Fibroblast of villous mesenchyme (primary cell): ENCODE measurements at places on chromosomes 4 and X. TPM values are rescaled to one million over a fixed set of nuclear protein-coding genes. Genes with fewer than 3 reads are reported as not detected.

The MTM1 gene
- 8.4 and 13.4 TPM in 2 replicates for total RNA-seq

The UGT2B10 gene
- total RNA-seq = not detected in 2 replicates

The RNF150 gene
- 12.2 and 16.4 TPM in 2 replicates for total RNA-seq

The RWDD4 gene
- 19.3 and 30.2 TPM in 2 replicates for total RNA-seq

The F8 gene
- total RNA-seq = 2.2 and 2.3 TPM in 2 replicates

The CHRNA9 gene
- under 0.01 TPM in 1 of 2 replicates, not detected in the other for total RNA-seq

The TMEM144 gene
- 4.2 and 7.3 TPM in 2 replicates for total RNA-seq

The NAP1L2 gene
- under 0.01 TPM in 2 replicates for total RNA-seq

The MAP7D2 gene
- total RNA-seq = under 0.01 TPM in 1 of 2 replicates, not detected in the other

The NDNF gene
- total RNA-seq = 0.32 and 0.86 TPM in 2 replicates

The GPRASP2 gene
- 13.5 and 15.5 TPM in 2 replicates for total RNA-seq

The LRBA gene
- total RNA-seq = 27.4 and 38.4 TPM in 2 replicates

The LUZP4 gene
- total RNA-seq = not detected in 2 replicates

The PLK4 gene
- 5.8 and 11.7 TPM in 2 replicates for total RNA-seq

The LRRC66 gene
- 0.32 and 0.43 TPM in 2 replicates for total RNA-seq

The EXOC1L gene
- not detected in 2 replicates for total RNA-seq

The BRS3 gene
- not detected in 2 replicates for total RNA-seq

The CSAG1 gene
- not detected in 2 replicates for total RNA-seq

The CYLC1 gene
- not detected in 2 replicates for total RNA-seq
